Erythroblast (primary cell): ENCODE measurements at places on chromosomes 12 and 14.

DNA sequence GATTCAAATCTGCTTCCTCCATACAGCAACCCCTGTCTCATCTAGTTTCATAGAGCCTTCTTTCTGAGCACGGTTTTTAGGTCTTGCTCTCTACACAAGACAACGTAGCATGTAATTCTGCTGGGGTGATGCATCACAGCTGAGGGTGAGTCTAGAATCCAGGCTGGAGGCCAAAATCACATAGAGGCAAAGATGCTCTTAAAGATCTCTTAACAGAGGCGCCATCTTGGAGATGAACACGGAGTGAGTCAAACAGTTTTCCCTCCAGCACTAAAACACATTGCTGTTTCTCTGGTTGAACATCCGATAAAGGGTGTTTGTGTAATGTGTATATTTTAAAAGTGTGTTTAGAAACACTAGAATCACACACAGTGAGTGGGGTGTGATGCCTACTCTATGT is 78.9 kb downstream of the NOS1 start:
- DNase-seq = no peak

DNA sequence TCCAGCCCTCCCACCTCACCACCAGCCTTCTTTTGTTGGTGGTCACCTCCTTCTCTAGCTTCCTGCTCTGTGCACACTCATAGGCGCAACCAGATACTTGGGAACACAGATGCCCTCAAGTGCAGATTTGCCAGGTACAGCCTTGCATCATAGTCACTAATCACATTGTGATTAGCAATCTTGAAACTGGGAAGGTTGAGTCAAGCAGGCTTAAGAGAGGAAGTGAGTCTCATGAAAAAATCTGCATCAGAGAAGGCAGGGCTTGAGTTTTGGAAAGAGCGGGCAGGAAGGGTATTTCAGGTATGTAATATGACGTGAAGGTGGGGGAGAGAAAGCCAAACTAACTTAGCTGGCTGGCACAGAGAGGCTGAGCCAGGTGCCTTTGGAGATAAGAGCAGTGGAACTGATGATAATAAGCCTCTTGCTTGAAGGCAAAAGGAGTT is 2.7 kb upstream of the RABGGTA start:
- peak; percentile 74 for DNase-seq

DNA sequence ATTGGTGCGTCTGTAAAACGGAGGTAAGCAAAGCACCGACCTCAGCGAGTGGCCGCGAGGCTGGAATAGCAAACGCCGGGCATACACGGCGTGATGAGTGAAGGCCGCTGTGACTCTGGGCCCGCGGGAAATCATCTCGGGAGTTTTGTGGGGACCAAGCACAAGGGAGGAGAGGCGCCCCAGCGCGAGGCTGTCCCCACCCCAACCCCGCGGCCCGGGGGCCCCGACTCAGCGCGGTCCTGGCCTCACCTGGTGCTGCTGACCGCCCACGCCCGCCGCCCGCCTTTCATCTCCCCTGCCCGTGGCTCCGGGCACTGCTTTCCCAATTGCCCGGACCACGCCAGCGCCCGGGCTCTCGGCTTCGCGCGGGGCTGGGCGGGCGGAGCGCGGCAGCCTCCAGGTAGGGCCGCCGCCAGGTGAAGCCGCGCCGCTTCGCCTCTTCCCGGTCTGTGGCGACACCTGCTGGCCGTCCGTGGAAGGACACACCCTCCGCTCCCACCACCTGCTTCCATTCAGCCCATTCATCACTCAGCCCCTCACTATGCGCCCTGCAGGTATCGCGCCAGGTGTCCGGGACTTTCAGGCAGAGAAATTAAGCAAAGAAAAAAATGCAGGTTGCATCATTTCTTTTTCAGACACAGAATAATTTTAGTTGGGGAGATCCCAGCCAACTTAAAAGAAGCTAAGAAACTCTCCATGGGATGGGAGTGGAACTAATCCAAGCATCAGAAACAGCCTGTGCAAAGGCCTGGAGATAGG is 360.4 kb downstream of the MED13L start:
- peak; percentile 22 for DNase-seq

GRCh38 chr12:59182658-59183455 is 262.6 kb upstream of the LRIG3 start:
- DNase-seq = no peak

GRCh38 chr12:54579696-54580333 is 8.6 kb downstream of the PPP1R1A start:
- peak; percentile 71 for DNase-seq

- DNase-seq = no peak
These were observed 43.3 kb upstream of the RASSF3 start for GRCh38 chr12:64566831-64567517.

DNA sequence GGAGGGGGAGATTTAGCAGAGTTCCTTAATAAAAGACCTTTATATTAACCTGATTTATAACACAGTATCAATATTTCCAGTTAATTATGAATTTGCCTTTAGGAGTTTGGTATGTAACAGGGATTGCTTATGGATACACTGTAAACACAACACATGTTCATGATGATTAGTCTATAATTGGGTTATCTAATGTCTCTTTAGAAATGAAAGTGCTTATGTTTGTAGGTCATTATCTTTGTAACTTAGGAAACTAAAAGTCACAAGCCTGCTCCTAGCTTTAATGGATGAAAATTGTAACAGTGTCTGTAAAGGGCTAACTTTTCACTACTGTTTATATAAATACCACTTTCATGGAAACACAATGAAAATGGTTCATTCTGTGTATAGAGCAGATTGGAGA is 9.4 kb downstream of the PDE3A start:
- no peak for DNase-seq

- DNase-seq = no peak
These were observed 22.2 kb upstream of the HSPB8 start for GRCh38 chr12:119156401-119157044.

DNA sequence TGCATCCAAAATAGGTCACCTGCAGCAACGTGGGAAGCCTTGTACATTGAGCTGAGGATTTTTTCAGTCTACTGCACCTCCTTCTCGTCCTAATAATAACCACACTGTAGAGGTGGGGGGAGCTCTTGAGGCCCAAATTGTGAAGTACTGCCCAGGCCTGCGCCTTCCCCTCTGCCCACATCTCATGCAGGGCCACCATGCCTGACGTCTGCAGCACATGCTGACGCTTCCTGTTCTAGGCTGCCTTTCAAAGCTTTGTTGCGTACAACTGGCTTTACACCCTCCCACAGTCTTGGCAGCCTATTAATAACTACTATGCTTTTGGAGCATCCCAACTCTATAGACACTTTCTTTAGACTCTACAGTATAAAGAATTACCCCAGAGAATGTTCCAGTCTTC is 26.5 kb upstream of the TTC7B start:
- no peak for DNase-seq

- peak; percentile 30 for DNase-seq
These were observed 6.4 kb upstream of the CCDC60 start for GRCh38 chr12:119328111-119328510.

- peak; percentile 29 for DNase-seq
These were observed 39.2 kb downstream of the IGF1 start for GRCh38 chr12:102441077-102441596.

DNA sequence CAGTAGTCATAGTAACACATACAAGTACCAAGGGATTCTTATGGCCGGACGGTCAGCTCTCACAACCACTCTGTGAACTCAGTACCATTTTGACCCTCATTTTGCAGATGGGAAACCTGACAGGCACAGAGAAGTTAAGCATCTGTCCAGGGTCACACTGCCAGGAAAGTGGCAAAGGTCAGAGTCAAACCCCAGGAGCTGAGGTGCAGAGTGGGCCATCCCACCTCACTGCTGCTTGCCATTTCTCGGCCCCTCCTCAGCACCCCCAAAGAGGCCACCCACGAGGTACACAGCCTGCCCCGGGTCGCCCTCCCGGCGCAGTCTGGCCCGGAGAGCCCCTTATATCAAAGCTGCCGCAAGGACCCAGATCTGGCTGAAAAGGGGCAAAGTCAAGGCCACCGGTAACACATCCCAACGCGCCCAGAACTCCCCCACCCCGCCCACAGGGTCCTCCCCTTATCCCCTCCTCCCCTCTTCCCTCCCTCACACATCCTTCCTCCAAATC is 1.7 kb downstream of the NCOR2 start:
- DNase-seq = no peak

GRCh38 chr12:124369055-124369826 is 74.3 kb downstream of the RFLNA start:
- peak; percentile 34 for DNase-seq

GRCh38 chr12:58097741-58098140 is 156.4 kb downstream of the ATP23 start:
- no peak for DNase-seq

DNA sequence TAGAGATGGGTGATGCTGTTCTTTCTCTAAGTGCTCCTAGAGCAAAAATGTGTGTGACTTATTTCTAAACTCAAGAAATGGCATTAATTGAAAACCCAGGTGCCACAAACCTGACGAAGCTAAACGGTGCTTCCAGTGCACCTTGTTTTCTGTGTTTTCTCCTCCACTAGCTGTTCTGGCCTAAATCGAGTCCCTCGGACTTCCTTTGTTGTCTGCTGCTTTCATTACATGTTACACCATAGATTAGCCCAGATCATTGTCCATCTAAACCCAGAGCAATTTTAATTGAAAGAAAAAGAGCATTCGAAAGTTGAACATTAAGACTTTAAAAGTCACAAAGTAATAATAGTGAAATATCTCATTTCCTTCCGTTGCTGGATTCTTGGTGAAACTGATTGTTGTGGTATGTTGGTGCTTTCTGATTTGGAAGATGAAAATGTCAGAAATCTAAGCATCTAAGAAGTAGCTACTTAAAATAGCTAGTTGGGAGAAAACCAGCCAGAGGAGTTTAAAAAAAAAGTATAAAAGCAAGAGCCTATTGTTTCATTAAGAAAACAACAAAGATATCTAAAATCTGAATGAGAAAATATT is 219.6 kb upstream of the G2E3 start:
- DNase-seq = no peak

DNA sequence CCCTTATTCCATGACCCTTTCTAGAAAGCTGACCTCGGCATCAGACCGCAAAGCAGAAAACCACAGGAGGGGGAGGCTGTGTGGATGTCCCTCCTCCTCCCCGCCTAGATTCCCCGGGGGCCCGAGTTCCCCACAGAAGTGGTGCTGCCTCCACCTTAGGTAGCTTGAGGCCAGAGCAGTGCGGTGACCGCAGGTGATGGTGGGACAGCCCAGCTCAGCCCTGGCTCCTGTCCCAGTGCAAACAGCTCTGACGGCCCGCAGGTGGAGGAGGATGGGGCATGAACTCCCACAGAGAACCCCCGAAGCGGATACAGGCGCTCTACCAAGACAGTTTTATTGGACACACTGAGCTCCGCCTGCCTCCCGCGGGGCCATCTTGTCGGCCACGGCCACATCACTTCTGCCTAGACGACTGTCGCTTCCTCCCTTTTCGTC is 19.5 kb downstream of the ARL6IP4 start:
- peak; percentile 36 for DNase-seq

- DNase-seq = no peak
These were observed 373.1 kb downstream of the SOX5 start for GRCh38 chr12:23576372-23576771.

- no peak for DNase-seq
These were observed 705.6 kb upstream of the SEL1L start for GRCh38 chr14:82239223-82239622.

GRCh38 chr12:59372956-59373355 is 222.9 kb upstream of the SLC16A7 start:
- DNase-seq = no peak

GRCh38 chr12:22334410-22335100 is at the start of gene ST8SIA1:
TSS of gene ST8SIA1 (minus strand) at chr12:22334707. CDS start at chr12:22334232, 475 bp downstream.
- DNase-seq = peak; percentile 74

GRCh38 chr12:27342536-27342935 is 9.9 kb downstream of the BMAL2 start:
- DNase-seq = no peak

GRCh38 chr12:32252199-32253073 is 145.8 kb downstream of the BICD1 start:
- no peak for DNase-seq

DNA sequence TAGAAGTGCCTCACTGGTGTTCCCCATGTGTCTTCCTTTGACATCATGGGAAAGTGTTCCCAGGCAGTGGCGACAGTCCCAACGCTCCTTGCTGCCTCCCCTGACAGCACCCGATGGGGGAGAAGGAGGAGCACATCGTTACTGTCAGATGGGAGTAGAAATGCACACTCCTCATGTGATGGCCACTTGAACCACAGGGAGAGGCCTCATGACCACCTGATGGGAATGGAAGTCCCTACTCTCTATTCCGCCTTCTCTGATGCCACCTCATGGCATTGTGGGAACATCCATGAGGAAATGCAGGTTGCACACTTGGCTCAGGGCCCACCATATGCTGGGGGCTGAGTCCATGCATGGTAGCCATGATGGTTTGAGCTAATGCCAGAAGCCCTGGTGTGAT is 14.3 kb upstream of the CORO1C start:
- DNase-seq = no peak

DNA sequence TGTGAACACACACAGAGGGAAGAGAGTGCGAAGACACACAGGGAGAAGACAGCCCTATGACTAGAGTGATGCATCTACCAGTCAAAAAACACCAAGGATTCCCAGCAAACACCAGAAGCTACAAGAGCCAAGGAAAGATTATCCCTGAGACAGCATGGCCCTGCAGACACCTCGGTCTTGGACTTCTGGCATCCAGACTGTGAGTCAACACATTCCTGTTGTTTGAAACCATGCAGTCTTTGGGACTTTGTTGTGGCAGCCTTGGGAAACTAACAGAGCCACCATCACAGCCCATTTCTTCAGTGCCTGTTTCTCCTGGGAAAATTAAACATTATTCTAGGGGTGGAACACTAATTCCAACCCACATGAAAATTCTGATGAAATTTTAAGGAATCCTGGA is 220.6 kb downstream of the GXYLT1 start:
- DNase-seq = no peak

- DNase-seq = no peak
These were observed 49.6 kb downstream of the TC2N start for GRCh38 chr14:91817566-91818325.

GRCh38 chr12:47303207-47303606 is 223.4 kb upstream of the AMIGO2 start:
- DNase-seq = no peak

GRCh38 chr14:101215927-101216326 is 312.4 kb upstream of the RTL1 start:
- no peak for DNase-seq
